ENCODE measurements at places on chromosomes 3 and 15.

- no peak for DNase-seq
Measured at GRCh38 chr15:52424856-52425431, 103.7 kb downstream of the MYO5A start.

DNA sequence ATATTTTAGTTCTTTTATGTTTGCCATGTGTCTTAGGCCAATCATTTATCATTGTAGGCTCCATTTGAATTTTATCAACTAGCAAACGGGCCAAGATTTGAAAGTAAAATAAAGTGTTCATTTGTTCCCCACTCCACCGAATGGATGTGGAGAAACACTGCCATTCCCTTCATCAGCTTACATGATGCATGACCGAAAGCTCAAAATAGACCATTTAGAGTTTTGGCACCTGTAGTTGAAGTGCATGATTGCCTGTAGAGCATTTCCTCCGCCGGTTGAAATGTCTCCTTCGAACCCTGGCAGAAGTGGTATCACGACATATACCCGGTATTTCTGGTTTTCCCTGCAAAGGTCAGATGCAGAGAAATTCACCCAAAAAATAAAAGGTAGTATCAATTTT lies 165.6 kb downstream of the PLD1 start:
- no peak for DNase-seq

DNA sequence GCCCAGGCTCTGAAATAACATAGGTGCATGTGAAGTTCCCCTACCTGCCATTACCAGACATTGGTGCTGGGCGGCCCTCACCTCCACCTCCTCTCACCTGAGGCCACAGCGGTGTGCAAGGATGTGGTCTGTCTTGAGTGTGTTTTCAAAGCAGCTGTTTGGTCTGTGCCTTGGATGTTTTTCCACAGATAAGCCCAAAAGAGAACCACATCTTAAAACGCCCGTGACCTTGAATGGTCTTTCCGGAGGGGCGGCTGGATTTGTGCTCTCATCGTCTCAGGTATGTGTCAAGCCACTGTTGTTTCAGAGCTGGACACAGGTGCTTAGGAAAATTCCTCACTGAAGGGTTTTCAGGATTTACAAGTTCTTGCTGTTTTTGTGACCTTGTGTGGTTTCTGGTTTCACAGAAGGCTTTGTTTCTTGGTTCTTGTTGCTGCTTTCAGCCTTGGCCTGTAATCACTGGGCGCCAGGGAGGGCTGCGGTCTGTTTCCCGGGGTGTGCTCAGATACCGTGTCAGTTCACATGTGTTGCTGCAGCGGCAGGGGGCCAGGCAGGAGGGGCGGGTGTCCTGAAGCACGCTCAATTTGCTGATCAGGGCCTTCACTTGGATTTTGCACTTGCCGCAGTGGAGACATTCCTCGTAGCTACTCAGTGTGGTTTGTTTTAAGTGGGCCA lies 128.4 kb downstream of the IGF1R start:
- DNase-seq = peak; percentile 15

- no peak for DNase-seq
Measured at GRCh38 chr15:68259883-68260282, 17.7 kb upstream of the FEM1B start.

GRCh38 chr3:62373215-62373614 lies at the start of gene FEZF2:
Gene FEZF2, minus strand, starts transcription at chr3:62373550. Its CDS starts 682 bp downstream, at chr3:62372868.
- DNase-seq = no peak

All from activated CD4-positive, alpha-beta T cell treated with anti-CD3 and anti-CD28 coated beads, Interleukin-2, amount 50 U/mL, for 1 hour (primary cell).